GM12878 (cell line): ENCODE measurements at places on chromosomes 1 and 21.

DNA sequence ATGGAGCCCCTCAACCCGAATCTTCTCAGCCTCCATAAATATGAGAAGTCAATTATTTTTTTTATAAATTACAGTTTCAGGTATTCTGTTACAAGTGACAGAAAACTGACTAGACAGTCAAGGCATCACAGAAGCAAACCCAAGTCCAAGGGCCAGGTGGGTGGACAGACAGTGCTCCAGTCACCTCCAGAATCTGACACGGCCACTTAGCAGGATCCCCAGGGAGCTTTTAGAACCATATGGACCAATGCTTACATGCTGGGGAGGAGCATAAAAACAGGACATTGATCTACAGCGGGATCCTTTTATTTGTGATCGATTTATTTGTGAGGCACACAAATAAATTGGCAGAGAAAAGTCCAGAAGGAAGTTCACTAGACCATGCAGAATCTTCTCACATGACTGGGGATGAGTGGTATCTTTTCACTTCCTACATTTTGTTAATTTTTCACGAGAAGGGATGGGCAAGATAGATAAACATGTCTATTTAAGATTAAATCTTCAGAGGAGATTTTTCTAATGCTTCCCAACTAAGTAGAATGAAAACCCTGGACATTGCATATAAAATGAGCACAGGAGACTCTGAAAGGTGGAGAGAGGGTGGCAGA, 15.0 kb downstream of the ZNF496 start:
- no peak for DNase-seq
- no peaks in the 10 kb centered on the region for H3K27me3 ChIP-seq
- H3K36me3 ChIP-seq = no peaks in the 10 kb centered on the region; the same call in 1 of the 2 replicates

- no peak for DNase-seq
- no peak overlapping the region for H3K4me3 ChIP-seq
- H3K36me3 ChIP-seq = no peaks in the 10 kb centered on the region
- H3K27ac ChIP-seq = no peak overlapping the region
- no peaks in the 10 kb centered on the region for H3K4me1 ChIP-seq
These were observed 30.1 kb downstream of the EDN2 start for GRCh38 chr1:41454406-41454805.

GRCh38 chr1:8763888-8764287, 53.6 kb downstream of the RERE start:
- H3K27ac ChIP-seq = peak overlapping the region; percentile 93
- peak overlapping the region; percentile 8; the same call in 1 of the 2 replicates for H3K4me3 ChIP-seq
- H3K27me3 ChIP-seq = no peaks in the 10 kb centered on the region
- peaks cover 29% of the 10 kb centered on the region for H3K4me1 ChIP-seq
- no peaks in the 10 kb centered on the region for H3K36me3 ChIP-seq

- H3K4me3 ChIP-seq = no peak overlapping the region
- no peak overlapping the region for H3K27ac ChIP-seq
- DNase-seq = no peak
- no peaks in the 10 kb centered on the region for H3K36me3 ChIP-seq
- H3K4me1 ChIP-seq = no peaks in the 10 kb centered on the region
These were observed 32.1 kb downstream of the FOXD2 start for GRCh38 chr1:47469910-47470309.

DNA sequence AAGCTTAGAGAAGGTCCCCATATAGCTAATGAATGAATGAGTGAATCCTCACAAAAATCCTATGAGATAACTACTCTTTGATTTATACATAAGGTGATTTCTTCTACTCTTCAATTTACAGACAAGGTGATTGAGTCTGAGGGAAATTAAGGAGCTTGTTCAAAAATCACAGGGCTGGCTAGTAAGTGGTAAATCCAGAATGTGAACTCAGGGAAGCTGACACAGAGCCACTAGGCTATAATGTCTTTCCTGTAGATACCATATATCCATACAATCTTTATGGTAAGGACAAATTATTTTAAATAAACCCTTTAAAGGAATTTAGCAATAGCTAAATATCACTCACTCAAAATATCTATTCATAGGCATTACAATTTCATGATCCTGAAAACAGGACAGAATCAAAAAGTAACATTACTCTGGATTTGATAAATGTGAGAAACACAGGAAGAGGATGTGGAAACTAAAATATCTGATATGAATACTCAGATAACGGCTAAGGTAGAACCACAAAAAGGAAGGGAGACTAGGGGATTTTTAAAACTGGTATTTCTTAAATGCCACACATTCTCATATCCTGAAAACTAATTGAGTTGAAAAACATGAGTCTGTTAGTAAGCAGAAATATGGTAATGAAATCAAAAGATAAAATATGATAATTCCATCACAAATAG, 108.2 kb downstream of the NBPF12 start:
- peak overlapping the region; percentile 39; the same call in 1 of the 2 replicates for H3K27ac ChIP-seq
- H3K4me3 ChIP-seq = no peak overlapping the region
- H3K27me3 ChIP-seq = no peaks in the 10 kb centered on the region
- H3K36me3 ChIP-seq = no peaks in the 10 kb centered on the region
- H3K4me1 ChIP-seq = no peaks in the 10 kb centered on the region

DNA sequence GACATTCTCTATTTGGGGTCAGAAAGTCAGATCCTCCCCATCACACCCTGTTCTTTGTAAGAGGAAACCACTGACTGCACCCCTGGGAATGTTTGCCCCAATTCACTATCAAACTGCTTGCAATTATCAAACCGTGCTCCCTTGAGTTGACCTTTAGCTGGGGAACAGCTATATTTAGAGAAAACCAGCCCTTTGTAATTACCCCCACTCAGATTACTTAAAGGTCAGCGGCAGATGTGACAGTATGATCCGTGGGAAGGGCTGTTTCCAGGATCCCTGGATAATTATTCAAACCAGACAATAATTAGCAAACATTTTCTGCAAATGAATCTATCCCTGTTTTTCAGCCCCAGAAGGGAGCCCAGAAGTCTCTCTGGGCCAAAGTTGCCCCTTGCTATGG, 242.7 kb downstream of the RRAGC start:
- H3K27me3 ChIP-seq = no peaks in the 10 kb centered on the region; the same call in 1 of the 2 replicates
- H3K27ac ChIP-seq = no peak overlapping the region
- no peaks in the 10 kb centered on the region for H3K36me3 ChIP-seq

GRCh38 chr1:79660129-79660528, 653.6 kb upstream of the ADGRL4 start:
- DNase-seq = no peak
- H3K27me3 ChIP-seq = no peaks in the 10 kb centered on the region
- H3K36me3 ChIP-seq = no peaks in the 10 kb centered on the region
- no peak overlapping the region for H3K27ac ChIP-seq
- no peaks in the 10 kb centered on the region for H3K4me1 ChIP-seq

DNA sequence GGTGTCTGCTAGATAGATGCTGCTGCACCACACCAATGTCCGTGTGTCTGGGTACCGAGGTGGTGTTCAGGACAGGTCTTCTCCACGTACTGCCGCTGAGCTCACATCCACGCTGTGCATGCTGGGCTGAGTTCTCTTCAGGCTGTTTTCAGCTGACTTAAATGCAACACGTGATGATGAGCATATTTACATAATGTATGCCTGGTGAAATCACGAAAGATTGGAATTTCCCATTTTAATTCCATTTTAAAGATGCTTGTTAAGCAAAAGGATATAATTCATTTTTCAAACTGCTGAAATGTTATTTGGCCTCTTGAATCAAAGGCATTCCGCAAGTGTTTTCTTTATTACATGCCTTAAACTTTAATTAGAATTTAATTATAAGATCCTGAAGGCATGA, 107.9 kb downstream of the FGGY start:
- no peaks in the 10 kb centered on the region for H3K36me3 ChIP-seq
- no peak overlapping the region for H3K27ac ChIP-seq
- H3K4me1 ChIP-seq = peaks cover 7% of the 10 kb centered on the region
- DNase-seq = no peak
- H3K27me3 ChIP-seq = no peaks in the 10 kb centered on the region

DNA sequence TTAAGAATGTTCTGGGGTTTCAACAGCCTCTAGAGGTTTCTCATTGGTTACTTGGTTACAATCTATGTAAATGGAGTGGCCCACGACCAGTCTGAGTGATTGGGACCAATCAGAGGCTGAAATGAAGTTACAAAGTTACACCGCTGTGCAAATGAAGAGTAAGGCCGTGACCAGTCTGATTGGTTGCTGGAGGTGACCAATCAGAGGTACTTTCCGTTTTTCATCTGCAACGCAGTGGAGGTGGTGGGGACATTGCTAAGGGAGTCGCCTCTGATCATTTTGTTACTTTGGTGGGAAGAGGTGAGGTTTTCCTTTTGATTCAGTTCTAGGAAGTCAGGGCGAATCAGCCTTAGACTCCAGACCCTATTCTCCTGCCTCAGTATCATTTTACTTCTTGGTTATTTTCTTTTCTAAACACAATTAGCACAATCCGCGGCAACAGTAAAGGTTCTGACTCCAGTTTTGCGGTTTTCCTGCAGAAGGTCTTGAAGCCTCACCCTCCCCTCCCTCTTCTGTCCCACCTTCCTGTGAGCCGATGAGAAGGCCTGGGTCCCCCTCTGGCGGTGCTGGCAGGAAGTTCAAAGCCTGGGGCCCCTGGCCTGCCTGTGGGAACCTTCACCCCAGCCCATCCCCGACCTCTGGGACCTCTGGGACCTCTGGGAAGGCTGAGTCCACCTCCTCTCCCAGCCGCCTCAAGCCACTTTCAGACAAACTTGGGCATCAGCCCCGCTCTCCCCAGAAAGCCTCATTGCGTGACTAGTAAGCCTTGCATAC, 38.7 kb upstream of the TTC34 start:
- H3K36me3 ChIP-seq = no peaks in the 10 kb centered on the region
- H3K27me3 ChIP-seq = no peaks in the 10 kb centered on the region
- H3K4me3 ChIP-seq = no peak overlapping the region
- no peak for DNase-seq

- no peaks in the 10 kb centered on the region for H3K4me1 ChIP-seq
- no peaks in the 10 kb centered on the region; the same call in 1 of the 2 replicates for H3K36me3 ChIP-seq
- no peak overlapping the region for H3K27ac ChIP-seq
- H3K27me3 ChIP-seq = no peaks in the 10 kb centered on the region
- no peak overlapping the region for H3K4me3 ChIP-seq
These were observed 131.1 kb downstream of the KIAA0319L start for GRCh38 chr1:35426097-35426586.

- DNase-seq = no peak
- no peaks in the 10 kb centered on the region; the same call in 1 of the 2 replicates for H3K36me3 ChIP-seq
- H3K4me1 ChIP-seq = peaks cover 10% of the 10 kb centered on the region
- H3K27ac ChIP-seq = peak within 1 kb of the TSS; percentile 97
- no peaks in the 10 kb centered on the region for H3K27me3 ChIP-seq
- H3K4me3 ChIP-seq = peak within 1 kb of the TSS; percentile 67
These were observed at the start of gene KIAA0319L for GRCh38 chr1:35557118-35557610. TSS of gene KIAA0319L (minus strand) at chr1:35557403. CDS start at chr1:35554491, 2,912 bp downstream.

DNA sequence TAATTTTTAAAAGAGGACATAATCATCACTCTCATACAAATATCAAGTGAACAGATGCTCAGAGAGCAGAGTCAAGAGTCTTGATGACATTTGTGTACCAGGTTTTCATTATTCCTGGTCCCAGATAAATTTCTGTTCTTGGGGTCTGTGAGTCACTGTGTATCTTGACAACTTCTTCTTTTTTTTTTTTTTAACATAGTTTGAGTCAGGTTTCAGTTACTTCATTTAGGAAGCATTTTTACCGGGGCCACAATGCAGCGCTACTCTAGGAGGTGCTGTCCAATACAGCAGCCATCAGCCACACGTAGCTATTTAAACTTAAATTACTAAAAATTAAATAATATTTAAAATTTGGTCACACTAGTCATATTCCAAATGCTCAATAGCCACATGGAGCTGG, 188.1 kb upstream of the SAMSN1 start:
- no peak overlapping the region for H3K27ac ChIP-seq
- H3K36me3 ChIP-seq = no peaks in the 10 kb centered on the region
- DNase-seq = no peak

GRCh38 chr1:79974659-79975058, 968.1 kb upstream of the ADGRL4 start:
- H3K4me3 ChIP-seq = no peak overlapping the region
- DNase-seq = no peak
- H3K27ac ChIP-seq = no peak overlapping the region

DNA sequence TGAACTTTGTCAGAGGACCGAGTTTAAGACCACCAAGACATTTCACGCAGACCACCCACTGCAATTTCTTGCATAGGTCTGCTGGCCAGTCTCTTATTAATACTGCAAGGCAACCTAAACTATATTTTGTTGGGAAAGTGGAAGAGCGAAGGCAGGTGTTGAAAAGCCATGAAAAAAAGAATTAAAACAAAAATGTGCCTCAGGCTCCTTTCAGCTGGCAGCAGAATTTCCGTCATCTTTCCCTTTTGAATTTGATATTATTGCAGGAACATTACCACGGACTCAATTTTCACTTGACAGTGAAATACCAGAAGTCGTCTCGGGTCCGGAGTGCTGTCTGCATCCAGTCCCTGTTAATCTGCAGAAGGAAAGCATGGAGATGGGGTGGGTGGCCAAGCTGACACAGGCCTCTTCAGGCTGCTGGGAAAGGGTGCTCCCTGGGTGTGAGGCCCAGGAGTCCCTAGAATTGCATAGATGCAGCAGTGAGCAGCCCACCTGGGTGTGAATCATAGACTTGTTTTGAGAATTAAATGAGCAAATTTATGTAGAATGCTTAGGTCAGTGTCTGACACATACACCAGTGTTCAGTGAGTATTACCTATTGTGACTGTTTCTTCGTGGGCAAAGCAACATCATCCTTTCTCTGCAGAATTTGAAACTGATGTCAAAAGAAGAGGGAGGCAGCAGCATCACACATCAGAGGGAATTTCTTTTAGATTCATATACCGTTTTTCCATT, 150.7 kb downstream of the PBX1 start:
- no peaks in the 10 kb centered on the region for H3K27me3 ChIP-seq
- no peak overlapping the region for H3K4me3 ChIP-seq
- H3K36me3 ChIP-seq = no peaks in the 10 kb centered on the region
- no peaks in the 10 kb centered on the region for H3K4me1 ChIP-seq
- no peak for DNase-seq
- no peak overlapping the region for H3K27ac ChIP-seq

DNA sequence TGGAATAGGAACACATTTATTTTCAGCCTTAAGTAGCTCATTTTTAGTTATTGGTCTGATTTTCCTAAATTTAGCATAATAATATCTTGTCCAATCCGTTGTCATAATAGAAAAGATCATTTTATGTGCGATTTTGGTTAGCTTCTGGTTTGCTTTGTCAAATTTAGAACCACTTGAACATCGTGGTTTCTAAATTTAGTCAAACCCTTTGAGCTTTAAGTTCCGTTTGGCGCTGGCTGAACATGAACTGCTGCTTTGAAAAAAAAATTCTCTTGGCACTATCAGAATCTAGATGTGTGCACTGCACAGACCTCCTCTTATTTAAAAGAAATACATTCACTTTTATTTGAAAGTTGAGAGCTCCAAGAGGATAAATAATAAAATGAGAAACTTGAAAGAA, 370.6 kb downstream of the PTPRC start:
- no peaks in the 10 kb centered on the region for H3K36me3 ChIP-seq
- H3K27ac ChIP-seq = peak overlapping the region; percentile 8; the same call in 1 of the 2 replicates
- H3K27me3 ChIP-seq = no peaks in the 10 kb centered on the region
- peak; percentile 48 for DNase-seq
- H3K4me1 ChIP-seq = peaks cover 11% of the 10 kb centered on the region
